ENCODE measurements at places on chromosomes 3 and 15.

DNA sequence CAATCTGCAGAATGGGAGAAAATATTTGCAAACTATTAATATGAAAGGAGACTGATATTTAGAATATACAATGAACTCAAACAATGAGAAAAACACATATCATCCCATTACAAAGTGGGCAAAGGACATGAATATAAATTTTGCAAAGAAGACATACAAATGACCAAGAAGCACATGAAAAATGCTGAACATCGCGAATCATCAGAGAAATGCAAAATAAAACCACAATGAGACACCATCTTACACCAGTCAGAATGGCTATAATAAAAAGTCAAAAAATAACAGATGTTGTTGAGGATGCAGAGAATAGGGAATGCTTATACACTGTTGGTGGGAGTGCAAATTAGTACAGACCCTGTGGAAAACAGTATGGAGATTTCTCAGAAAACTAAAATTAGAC lies 83.6 kb downstream of the RAP2B start:
- no peak for DNase-seq

DNA sequence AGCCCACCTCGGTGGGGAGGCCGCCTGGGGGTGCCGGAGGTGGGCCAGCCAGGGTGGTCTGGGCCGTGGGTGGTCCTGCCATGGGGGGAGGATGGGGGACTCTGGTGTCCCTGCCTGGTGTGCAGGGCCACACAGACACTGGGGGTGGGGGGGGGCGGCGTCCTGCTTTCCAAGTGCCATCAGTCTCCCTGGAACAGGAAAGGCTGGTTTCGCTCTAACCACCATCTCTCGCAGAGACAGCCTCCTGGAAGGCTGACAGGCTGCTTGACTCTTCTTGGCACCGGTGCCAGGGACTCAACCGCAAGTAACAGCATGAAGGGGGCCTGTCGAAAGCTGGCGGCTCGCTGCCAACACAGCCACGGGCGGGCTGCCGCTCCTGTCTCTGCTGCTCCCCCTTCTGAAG lies 40.3 kb downstream of the RGMA start:
- DNase-seq, result peak; percentile 86

GRCh38 chr3:184710870-184711492 lies 883 bp downstream of the MAGEF1 start:
- peak; percentile 77 for DNase-seq

DNA sequence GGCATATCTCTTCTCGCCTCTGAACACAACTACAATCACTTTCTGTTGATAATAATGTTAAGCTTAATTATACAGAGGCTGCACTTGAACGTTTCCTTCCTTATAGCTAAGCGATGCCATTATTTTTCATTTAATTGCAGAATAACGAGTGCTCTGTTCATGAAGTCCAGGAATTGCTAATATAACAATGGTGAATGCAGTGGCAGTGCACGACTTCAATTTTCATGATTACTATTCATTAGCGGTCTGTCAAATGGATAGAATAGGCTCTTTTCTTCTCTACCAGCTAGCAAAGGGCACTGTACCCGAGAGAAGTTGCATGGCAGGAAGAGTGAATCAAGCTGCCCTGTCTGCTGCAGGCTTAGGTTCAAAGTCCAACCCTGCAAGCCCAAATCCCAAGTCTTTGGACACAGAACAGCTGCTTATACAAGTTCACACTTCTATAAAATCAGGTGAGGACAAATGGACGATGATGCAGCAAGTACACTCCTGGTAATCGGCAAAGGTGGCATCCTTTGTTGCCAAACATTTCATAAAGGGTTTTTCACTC lies 75.6 kb downstream of the PDZRN3 start:
- DNase-seq, result no peak

DNA sequence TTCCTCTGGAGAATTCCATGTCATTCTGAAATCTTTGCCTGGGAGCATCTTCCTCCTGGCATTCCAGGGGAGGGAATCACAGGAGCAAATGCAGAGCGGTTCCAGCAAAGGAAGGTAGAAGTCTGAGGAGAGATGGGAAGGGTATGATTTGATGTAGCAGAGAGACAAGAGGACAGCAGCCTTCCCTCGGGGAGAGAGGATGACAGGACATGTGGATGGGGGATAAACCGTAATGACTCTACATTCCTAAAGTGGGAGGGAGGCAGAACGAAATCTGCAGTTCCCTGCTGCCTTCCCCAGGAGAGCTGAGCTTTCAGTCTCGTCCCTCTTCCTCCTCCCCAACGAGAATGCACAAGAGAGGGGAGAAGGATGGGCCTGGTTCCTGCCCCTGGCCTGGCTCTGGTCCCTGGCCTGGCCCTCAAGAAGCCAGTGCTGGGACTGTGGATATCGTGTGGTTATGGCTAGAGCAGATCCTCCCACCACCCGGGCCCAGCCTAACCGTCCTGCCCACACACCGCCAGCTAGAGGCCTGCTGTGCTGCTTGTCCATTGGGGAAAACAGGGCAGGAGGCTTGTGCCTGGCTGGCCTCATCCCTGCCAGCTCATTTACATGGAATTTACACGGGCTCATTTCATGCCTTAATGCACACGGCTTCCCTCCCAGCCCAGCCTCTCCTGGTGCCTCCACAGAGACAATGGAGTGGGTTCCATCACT lies 26.6 kb downstream of the SEMA7A start:
- DNase-seq, result peak; percentile 53

- DNase-seq, result no peak
Measured at GRCh38 chr15:65841121-65841930, 28.0 kb upstream of the RAB11A start.

GRCh38 chr3:118943597-118943996 lies 91.0 kb downstream of the IGSF11 start:
- peak; percentile 7 for DNase-seq

DNA sequence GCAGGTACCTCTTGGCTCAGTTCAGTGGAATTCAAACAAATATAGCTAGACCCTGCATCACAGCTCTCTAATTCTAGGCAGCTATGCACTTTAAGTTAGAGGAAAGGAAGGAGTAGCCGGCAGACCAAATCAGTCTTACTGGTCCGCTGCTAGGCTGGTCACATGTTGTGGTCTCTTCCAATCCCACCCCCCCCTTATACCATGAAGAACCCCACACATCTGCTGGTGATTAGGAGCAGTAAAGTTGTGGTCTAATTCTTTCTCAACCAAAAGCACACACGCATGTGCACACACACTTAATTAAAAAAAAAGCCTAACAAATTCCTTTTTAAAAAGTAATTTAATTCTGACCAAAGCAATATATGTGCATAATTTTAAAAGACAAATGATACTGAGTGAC lies 16.7 kb upstream of the SH3GL3 start:
- DNase-seq, result no peak

GRCh38 chr3:127497676-127498075 lies 92.9 kb downstream of the TPRA1 start:
- peak; percentile 18 for DNase-seq

- no peak for DNase-seq
Measured at GRCh38 chr15:71755092-71755970, 55.0 kb upstream of the NR2E3 start.

DNA sequence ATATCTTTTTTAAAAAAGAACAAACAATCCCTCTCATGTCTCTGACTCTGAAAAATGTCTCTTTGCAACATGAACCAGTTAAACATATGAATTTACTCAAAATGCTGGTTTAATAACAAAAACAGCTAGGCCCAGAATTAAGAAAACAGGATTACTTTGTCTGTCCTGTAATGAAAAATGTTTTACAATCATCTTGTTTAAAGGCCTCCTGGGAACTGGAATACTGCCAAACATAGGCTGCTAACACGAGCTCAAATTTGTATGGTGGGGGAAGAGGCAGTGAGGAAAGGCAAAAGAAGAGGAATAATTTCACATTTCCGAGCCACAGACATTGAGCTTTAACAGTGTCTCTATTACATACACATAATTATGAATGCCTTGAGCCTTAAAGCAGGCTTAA lies 61.7 kb upstream of the PPIB start:
- DNase-seq, result peak; percentile 63

DNA sequence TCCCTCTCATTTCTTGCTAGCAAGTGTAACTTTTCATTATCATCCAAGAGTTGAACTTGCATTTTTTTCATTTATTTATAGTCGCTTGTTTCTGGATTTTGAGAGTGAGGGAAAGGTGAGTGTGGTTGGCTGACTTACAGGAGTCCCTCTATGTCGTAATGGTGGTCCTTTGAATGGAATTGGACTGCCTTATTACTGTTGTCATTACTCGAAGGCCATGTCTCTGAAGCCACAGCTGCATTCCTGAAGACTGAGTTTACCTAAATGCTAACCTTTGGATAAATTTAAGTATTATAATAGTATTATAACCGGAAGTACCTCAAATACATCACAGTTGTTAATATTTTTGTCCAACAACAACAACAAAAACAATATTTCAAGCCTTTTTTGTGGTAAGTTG lies 488.9 kb downstream of the GABRG3 start:
- no peak for DNase-seq

- DNase-seq, result peak; percentile 24
Measured at GRCh38 chr15:61681038-61681418, 379.2 kb downstream of the VPS13C start.

DNA sequence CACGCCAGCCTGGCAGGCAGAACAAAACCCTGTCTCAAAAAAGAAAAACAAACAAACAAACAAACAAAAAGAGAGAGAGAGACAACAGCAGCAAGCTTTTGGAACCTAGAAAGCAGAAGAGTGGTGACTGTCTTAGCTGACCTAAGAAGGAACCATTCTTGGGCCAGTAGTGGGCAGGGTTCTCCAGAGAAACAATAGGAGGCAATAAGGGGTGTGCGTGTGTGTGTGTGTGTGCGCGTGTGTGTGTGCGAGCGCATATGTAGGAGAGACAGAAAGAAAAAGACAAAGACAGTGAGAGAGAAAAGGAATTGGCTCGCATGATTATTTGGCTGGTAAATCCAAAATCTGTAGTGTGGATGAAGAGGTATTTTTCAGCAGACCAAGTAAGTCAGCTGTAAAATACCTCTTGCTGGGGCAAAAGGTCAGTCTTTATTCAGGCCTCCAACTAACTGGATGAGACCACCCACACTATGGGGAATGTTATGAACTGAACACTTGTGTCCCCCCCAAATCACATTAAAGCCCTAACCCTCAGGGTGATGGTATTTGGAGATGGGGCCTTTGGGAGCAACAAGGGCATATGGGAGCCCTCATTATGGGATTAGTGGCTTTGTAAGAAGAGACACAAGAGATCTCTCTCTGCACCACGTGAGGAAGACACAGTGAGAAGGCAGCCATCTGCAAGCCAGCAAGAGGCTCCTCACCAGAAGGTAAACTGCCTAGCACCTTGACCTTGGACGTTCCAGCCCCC lies 15.1 kb upstream of the BLM start:
- peak; percentile 68 for DNase-seq

DNA sequence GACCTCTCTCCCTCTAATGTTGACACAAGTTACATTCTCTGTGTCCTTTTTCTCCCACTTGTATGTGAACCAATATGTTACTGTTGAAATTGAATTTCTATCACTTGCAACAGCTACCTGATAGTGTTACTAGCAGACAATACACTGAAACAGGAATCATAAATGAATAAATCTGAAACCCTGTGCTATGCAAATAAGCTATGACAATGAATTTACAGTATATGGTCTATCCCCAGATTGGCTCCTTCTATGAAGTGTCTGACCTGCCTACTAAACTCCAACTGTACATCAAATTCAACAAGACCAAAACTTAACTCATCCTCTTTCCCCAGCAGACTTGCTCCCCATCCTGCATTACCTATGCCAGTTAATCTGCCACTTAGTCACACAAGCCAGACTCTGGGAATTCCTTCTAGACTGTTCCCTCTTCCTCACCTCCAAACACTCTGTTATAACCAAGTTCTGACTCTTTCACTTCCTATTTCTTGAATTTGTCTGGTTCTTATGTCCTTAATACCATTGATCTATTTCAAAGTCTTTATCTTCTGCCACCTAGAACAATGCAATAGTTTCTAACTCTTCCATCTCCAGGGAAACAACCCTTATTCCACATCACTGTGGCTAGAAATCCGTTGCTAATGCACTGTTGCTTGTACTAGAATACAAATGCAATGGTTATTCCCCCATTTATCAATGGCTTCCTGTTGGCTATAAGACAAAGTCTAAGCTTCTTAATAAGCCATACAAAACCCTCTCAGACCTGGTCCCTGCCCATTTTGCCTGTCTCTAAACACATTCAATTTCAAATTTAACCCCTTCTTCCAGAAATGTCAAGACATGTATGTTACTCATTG lies 13.4 kb upstream of the ZNF639 start:
- no peak for DNase-seq

- DNase-seq, result peak; percentile 66
Measured at GRCh38 chr3:36991923-36992805, 767 bp downstream of the EPM2AIP1 start.

DNA sequence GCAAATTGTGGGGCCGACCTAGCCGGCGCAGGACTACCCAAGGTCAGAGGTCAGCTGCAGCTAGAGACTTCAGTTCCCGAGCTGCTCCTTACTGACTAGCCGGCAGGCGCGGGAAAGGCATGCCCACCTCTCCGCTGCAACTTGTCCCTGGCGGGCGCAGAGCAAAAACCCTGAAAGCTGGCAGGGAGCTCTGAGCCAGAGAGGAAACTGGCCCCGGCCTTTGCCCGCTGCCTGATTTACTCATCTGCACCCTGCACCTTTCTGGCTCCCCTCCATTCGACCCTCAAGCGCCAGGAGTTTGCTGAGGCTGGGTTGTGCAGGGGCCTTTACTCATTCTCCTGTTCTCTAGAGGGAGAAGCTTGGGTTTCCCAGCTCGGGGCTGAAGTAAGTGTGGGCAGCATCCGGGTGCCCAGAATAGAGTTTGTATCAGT lies 1.5 kb downstream of the ZIC4 start:
- DNase-seq, result no peak

- DNase-seq, result no peak
Measured at GRCh38 chr3:10532939-10533736, 27.8 kb upstream of the ATP2B2 start.

DNA sequence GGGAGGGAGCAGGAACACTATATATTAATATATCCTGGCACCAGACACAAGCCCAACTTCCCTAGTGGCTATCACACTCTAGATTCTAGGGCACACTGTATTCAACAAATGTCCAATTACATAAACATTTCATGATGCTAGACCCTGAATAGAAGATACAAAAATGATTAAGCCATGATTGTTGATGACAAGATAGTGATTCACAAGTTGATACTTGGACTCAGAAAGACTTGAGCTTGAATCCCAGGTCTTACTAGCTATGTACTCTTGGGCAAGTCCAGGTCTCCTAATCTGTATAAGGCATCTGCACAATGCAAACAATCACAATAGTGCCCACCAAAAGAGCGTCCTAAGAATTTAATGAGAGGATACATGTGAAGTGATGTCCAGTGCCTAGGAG lies 10.0 kb upstream of the SNTN start:
- no peak for DNase-seq

GRCh38 chr3:108159105-108159504 lies 63.1 kb downstream of the IFT57 start:
- no peak for DNase-seq

GRCh38 chr3:150096700-150097587 lies 126.2 kb upstream of the PFN2 start:
- no peak for DNase-seq

Measured in hematopoietic multipotent progenitor cell treated with erythropoietin and hydrocortisone succinate and interleukin-3 and kit ligand, for 4 days (in vitro differentiated cells).